Activated CD8-positive, alpha-beta memory T cell treated with anti-CD3 and anti-CD28 coated beads, Interleukin-2, amount 10 ng/mL, durations not matched to agents 7 days and 5 days (primary cell): ENCODE measurements at places on chromosomes 3 and 15. TPM values are rescaled to one million over a fixed set of nuclear protein-coding genes. Genes with fewer than 3 reads are reported as not detected.

DNA sequence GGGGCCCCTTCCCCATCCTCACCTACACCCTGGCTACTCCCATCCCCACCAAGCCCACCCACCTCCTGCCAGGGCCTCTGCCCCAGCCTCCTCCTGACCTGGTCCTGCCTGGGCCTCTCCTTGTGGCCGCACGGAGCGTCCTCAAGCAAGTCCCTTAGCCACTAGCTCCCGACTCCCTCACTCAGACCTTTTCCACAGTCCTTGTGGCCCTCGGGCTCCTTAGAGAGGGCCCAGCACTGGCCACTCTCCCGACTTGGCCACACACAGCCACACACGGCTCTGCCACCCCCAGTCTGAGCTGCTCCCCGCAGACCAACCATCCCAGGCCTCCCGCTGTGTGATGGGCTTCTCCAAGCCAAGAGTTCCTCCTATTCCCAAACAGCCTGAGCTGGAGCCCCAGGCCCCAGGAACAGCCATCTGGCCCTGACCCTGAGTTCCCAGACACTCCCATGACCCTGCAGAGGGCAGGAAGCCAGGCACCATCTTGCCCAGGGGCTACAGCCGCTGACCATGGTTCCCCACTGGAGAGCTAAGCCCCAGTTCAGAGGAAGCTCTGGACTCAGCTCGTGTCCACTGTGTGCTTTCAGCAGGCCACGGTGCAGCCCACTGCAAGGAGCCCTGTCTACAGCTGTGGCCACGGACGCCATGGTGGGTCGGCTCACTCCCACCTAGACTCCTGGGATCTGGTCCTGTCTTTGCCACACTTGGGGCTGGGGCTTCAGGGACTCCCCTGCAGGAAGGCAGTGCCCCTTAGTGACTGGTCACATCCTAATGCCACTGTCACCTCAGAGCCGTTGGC is 7.0 kb upstream of the RAB43 start:
- no peak for DNase-seq
- H3K36me3 ChIP-seq: peaks cover 20% of the 10 kb centered on the region
- H3K27ac ChIP-seq: no peak overlapping the region
- H3K4me1 ChIP-seq: peaks cover 3% of the 10 kb centered on the region

DNA sequence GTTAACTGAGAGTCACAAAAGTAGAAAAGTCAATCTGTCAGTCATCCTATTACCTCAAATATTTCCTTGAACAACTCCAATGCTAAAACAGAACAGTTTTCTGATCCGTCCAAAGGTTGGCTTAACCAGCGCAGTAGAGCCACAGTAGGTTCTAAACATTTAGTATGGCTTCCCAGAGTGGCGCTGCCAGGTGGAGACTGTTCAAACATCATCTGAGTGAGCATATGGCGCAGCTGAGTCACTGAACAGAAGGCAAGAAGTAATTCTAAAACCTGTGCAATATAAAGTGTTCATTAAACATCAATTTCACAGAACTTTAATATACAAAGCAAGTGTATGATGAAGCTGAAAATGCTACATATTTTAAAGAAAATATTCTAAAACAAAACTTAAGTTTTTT is 19.9 kb downstream of the CIP2A start:
- H3K36me3 ChIP-seq: peaks cover 58% of the 10 kb centered on the region
- DNase-seq: no peak
- no peak overlapping the region for H3K4me3 ChIP-seq

GRCh38 chr15:95565016-95565600 is 765.4 kb upstream of the NR2F2 start:
- H3K27ac ChIP-seq: no peak overlapping the region
- H3K4me1 ChIP-seq: no peaks in the 10 kb centered on the region
- H3K27me3 ChIP-seq: peaks cover 2% of the 10 kb centered on the region
- no peaks in the 10 kb centered on the region for H3K36me3 ChIP-seq

- no peaks in the 10 kb centered on the region for H3K27me3 ChIP-seq
- H3K36me3 ChIP-seq: peaks cover 35% of the 10 kb centered on the region
- H3K4me3 ChIP-seq: no peak overlapping the region
- DNase-seq: no peak
Measured at GRCh38 chr3:184880276-184881019, 68.5 kb downstream of the VPS8 start.

Gene CYP1A1
- total RNA-seq: 1.2 TPM

GRCh38 chr3:170751083-170751898 is 118.7 kb downstream of the RPL22L1 start:
- no peak overlapping the region for H3K27ac ChIP-seq
- H3K4me3 ChIP-seq: no peak overlapping the region
- H3K4me1 ChIP-seq: no peaks in the 10 kb centered on the region
- no peak for DNase-seq

DNA sequence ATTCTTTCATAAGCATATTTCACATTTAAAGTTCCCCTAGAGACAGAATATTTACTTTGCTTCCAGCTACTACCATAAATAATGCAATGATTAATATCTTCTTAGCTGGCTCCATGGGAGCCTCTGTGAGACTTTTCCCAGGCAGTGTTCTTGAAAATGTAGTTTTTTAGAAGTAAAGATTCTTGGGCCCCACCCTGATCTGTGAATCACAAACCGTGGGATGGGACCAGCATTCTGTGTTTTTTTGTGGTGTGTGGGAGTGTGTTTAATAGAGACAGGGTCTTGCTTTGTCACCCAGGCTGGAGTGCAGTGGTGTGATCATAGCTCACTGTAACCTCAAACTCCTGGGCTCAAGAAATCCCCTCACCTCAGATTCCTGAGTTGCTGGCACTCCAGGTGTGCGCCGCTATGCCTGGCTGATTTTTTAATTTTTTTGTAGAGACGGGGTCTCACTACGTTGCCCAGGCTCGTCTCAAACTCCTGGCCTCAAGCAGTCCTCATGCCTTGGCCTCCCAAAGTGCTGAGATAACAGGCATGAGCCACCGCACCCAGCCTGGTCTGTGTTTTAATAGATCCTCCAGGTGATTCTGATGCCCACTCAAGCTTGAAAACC is 83.0 kb downstream of the KLHL25 start:
- no peaks in the 10 kb centered on the region for H3K27me3 ChIP-seq
- H3K4me1 ChIP-seq: peaks cover 54% of the 10 kb centered on the region
- H3K36me3 ChIP-seq: peaks cover 70% of the 10 kb centered on the region
- H3K4me3 ChIP-seq: no peak overlapping the region
